Activated naive CD8-positive, alpha-beta T cell treated with anti-CD3 and anti-CD28 coated beads, Interleukin-2, amount 10 ng/mL, durations not matched to agents 7 days and 5 days (primary cell): ENCODE measurements at places on chromosomes 3 and 15. TPM values are rescaled to one million over a fixed set of nuclear protein-coding genes. Genes with fewer than 3 reads are reported as not detected.

- DNase-seq: no peak
Observed at GRCh38 chr3:195899701-195900435, 8.5 kb downstream of the TNK2 start.

GRCh38 chr3:42853056-42853455 is 22.6 kb downstream of the CYP8B1 start:
- DNase-seq: no peak

DNA sequence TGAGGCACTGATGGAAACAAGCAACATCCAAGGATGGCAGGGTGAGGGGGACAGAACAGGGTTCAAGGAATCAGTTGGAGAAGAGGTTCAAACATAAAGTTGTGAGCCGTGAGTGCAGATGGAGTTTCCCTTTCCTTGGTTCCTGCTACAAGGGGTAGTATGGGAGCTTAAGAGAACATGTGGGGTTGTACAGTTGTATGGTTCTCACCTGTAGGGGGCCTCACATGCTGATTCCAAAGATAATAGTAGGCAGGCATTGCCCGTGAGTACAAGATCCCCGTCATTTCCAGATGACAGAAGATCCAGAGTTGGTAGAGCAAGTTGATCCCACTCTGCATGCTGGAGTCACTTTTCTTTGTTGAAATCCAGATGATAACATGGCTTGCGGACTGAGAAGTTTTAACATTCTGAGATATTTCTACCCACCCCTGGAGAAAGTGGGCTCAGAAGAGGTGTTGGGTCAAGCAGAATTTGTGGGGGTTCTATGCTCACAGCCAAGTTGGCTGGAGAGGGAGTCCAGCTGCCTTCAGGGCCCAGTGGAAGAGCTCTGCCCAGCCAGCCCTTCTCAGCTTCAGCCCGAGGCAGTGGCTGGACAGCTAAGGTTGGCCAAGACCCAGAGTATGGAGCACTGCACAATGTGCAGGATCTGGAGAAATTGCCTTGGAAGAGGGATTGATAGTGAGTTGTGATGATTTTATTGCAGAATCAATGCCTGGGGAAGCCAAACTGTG is 141.8 kb downstream of the THSD4 start:
- DNase-seq: no peak

GRCh38 chr3:188433521-188434150 is 279.7 kb downstream of the LPP start:
- no peak for DNase-seq

DNA sequence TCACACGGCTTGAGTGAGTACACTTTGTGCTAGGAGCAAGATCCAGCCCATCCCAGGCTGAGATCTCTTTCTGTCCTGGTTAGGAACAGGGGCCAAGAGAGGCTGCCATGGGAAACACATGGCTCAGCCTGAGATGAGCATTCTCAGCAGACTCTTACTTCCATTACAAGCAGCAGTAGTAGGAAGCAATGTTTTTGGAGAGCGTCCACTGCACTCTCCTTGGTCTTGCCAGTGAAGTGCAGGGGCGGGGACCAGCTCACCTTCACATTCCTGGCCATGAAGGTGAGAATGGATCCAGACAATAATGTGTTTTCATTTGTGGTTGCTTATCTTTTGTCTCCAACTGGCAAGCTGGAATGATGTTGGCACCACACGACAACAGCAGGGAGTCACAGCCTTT is 24.7 kb downstream of the ZNF80 start:
- DNase-seq: no peak

DNA sequence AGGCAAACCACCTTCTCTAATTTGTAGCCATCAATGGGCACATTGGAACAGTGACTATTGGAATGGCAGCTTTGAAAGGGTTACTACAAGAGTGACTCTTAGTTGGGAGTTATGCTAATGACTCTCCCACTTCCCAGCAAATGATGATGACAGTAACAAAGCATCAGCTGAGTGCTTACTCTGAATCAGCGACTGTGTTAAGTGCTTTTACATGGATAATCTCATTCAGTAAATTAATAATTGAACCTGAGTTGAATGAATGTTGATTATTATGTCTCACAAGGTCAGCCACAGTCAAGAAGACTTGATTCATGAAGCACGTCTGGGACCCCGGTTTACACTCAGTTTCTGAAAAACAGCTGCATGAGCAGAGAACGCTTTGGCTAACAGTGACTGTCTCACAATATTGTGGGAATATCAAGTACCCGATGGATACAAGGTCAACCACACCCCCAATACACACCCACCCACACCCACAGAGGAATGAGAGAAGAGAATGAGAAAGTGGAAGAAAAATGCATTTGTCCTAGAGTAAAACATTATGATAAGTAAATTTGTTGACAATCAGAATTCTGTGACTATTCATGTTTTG is 242.0 kb upstream of the FEZF2 start:
- no peak for DNase-seq

DNA sequence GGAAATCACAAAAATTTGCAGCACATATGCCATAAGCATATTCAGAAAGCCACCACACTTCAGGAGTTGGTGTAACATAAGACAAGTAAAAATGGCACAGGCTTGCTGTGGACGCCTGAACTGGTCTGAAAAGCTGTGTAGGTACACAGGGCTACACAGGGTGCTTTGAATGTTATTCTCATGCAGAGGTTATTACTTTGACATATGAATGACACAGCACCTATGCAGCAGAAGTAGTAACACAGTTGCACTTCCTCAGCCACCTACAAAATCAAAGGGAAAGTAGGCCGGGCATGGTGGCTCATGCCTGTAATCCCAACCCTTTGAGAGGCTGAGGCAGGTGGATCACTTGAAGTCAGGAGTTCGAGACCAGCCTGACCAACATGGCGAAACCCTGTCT is 54.5 kb downstream of the OSBPL10 start:
- DNase-seq: no peak

DNA sequence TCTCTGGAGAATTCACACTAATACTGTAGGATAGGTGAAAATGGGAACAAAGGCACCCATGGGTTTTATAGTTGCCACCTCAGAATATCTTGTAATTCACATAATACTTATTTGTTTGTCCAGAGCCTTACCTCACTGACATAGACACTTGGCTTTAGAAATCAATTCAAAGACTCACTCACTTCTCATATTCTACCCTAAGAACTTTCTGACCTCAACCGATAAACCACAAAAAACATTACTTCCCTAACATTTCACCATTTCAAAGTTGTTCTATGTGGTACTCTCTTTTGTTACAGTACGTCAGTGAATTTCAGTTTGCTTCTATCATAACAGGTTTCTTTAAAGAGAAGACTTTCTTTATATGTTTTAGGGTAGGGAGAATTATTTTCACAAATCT is 359.3 kb downstream of the IGSF11 start:
- DNase-seq: no peak

- DNase-seq: no peak
Observed at GRCh38 chr3:177602601-177603147, 405.4 kb upstream of the TBL1XR1 start.

DNA sequence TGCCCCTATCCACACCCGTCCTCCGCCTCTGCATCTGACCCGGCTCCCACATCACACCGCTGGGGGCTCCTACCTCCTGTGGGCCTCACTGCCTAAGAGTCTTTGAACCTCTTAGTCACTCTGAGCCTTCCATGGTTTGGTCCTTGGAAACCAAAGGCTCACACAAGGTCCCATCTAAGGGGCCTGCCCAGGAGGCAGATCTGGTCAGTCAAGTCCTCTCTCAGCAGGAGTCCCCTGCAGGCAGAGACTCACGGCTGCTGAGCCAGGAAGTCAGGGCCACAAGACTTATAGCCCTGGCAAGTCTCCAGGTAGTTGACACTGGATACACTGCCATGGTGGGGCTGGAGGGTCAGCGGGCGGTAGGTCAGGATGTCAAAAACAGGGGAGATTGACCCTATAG is 31.2 kb upstream of the ALDH1L1 start:
- DNase-seq: no peak

DNA sequence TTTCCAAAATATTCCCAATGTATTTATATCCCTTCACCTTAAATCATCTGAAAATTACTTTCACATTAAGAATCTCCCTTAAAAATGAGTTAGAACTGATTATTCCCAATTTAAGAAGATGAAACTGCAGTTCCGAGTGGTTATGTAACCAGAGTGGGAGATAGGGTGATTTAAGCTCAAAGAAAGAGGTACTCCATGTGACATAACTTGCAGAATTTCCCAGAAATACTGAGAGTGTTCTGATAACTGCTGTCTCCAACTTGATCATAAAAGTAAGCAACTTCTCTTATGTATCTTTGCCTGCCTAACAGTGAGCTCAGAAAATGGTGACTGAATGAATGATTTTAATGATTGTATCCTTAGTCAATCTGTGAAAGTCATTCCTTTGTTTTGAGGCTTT is 32.3 kb downstream of the ARRDC4 start:
- no peak for DNase-seq

- no peak for DNase-seq
Observed at GRCh38 chr15:52068004-52068615, 44.5 kb downstream of the BCL2L10 start.

DNA sequence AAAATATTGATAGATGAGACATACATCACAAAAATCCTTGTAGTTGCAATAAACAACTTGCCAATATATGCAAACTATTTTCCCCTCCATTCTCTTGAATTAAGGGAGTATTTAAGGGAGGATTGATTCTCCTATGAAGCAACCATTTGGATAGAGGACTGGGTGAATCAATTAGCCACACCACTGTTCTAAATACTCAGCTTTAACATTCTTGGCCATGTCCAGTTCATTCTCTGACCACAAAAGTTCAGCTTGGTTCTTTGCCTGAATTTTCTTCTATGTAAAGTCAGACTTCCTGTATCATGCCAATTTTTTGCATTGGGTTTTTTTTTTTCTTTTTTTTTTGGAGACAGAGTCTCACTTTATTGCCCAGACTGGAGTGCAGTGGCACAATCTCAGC is 15.8 kb upstream of the SEC11A start:
- DNase-seq: no peak

- no peak for DNase-seq
Observed at GRCh38 chr3:142819179-142819578, 69.7 kb downstream of the PCOLCE2 start.

DNA sequence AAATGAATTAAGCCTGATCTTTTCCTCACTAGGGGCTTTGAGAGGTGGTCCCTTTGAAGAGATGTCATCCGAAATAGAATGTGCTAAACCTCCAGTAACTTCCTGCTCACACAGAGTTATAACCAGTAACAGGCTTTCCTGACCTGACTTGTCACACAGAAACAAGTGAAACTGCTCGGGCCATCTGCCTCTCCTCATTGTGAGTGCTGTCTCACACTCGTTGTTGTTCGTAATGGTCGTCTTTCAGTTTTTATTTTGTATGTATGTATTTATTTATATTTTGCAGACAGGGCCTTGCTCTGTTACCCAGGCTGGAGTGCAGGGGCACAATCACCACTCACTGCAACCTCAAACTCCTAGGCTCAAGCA is 24.0 kb downstream of the ACSBG1 start:
- no peak for DNase-seq

DNA sequence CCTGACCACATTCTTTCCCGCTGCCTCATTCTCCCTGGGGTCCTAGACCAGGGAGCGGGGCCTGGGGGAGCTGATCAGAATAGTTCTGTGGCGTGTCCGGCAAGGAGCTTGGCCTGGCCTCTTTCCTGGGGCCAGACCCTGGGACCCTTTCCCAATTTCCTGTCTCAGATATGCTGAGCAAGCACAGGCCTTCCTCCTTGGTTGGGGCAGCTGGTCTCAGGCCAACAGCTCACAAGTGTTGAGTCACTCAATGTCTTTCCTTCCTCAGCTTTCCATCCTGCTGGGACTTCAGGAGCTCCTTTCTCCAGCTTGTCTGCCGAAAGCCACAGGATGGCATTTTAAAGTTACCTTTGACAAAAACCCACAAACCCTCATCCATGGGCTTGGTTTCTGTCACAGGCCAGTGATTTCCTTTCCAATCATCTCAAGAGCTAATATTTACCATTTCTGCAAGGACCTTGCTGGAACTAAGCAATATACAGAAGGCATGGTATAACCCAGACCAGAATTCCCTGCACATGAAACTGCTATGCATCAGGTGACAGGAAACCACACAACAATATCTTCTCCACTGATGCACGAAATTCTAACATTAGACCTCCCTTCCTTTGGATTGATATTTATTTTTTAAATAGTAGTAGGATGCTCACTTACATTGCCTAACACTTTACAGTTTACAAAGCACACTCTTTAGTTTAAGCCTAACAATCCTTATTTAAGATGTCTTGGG is 19.5 kb upstream of the TIMP4 start:
- no peak for DNase-seq

DNA sequence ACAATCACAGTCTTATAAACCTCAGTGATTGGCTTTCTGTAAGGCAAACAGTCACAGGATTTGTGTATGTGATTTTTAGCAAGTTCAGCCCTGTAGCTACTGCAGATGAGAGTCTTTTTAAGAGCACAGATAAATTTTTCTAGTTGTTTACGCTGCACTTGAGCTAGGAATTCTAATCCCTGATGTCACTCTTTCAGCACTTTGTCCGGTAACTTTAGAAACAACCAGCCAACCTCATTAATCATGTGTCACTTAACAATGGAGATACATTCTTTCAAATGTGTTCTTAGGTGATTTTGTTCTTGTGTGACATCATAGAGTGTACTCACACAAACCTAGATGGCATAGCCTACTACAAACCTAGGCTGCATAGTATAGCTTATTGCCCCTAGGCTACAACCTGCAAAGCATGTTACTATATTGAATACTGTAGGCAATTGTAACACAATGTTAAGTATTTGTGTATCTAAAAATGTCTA is 36.8 kb upstream of the GOLGA6L2 start:
- no peak for DNase-seq

DNA sequence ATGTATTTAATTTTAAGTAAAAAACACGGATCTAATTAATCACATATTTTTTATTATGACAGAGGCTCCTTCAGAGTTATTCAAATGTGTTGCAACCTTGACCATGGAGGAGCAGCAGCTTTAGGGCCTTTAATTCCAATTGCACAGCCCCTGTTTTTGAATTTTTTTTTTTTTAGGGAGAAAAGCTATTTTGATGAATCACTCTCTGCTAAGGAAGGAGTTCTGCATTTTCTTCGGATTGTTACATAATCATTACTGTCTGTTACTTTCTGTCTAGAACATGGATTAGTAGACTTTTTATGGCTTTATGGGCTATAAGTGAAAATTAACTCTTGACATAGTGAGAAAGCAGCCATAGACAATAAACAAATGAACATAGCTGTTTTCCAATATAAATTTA is 90.8 kb downstream of the MCTP2 start:
- no peak for DNase-seq

- DNase-seq: no peak
Observed at GRCh38 chr3:152026033-152026556, 152.7 kb downstream of the SUCNR1 start.

DNA sequence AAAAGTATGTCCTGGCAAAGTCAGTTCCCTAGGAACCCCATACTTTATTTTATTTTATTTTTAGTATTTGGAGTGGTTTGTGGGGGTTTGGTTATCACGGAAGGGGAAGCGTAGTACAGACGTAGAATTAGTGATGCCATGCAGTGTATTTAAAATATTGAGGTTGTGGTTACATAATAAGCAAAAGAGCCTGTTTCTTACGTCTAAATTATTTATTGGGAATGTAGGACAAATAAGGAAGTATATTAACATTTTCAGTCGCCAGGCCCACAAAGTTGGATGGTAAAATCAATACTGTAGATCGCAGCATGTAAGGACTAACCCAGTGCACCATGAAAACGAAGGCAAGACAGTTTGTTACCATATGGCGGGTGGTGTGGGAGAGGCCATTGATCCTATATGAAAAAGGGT is 558 bp downstream of the DTWD1 start:
- no peak for DNase-seq

The ATP13A5 gene
- total RNA-seq: not detected

The CADPS gene
- not detected for total RNA-seq

The PLSCR5 gene
- not detected for total RNA-seq

The SNRPA1 gene
- total RNA-seq: 121 TPM
